Mesothelial cell of epicardium (in vitro differentiated cells): ENCODE measurements at places on chromosomes 7 and 10.

GRCh38 chr7:128056901-128057300 lies 25.7 kb upstream of the LRRC4 start:
- no peak for DNase-seq

DNA sequence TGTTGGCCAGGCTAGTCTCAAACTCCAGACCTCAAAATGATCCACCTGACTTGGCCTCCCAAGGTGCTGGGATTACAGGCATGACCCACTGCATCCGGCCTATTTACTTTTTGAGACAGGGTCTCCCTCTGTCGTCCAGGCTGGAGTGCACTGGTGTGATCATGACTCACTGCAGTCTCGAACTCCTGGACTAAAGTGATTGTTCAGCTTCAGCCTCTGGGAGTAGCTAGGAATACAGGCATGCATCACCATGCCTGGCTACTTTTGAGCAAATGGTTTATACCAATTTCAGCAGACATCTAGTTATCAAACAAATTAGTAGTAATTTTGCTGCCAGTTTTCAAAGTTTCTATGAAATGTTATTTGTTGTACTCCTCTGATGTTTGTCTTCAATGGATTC lies 2.2 kb upstream of the WAC start:
- DNase-seq = no peak

DNA sequence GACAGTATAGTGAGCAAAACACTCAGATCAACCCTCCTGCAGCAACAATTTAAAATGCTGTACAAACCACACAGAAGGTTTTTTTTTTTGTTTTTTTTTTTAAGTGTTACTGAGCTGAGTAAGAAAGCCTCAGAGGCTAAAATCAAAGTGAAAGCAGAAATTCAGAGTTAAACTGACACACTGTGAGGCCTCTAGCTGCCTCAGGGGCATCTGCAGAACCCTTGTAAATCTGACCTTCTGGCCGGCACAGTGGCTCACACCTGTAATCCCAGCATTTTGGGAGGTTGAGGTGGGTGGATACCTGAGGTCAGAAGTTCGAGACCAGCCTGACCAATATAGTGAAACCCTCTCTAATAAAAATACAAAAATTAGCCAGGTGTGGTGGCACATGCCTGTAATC lies 7.4 kb upstream of the GNA12 start:
- no peak for DNase-seq

- DNase-seq = no peak
Observed at GRCh38 chr10:122475591-122476332, 14.4 kb downstream of the HTRA1 start.

- DNase-seq = no peak
Observed at GRCh38 chr7:120856198-120856597, 1.7 kb downstream of the TSPAN12 start.

DNA sequence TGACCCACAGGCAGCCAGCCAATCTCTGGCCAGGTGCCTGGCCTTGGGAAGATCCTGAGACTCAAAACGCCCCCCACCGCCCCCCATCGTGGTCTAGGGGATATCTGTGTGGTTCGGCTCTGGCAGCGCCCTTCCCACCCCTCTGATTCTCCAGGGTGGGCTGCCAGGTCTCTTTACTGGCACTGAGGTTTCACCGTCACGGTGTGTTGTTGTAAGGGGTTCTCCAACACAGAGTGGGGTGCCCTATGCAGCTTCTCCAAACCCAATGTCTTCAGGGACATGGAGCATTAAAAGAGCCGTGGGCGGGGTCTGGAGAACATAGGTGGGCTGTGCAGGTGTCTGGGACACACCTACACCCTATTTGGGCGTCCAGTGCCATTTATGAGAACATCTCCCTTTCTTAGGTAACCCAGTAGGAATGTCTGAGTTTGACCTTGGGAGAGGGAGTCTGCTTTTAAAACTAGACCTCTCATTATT lies 1.5 kb downstream of the MAFK start:
- DNase-seq = no peak

- DNase-seq = no peak
Observed at GRCh38 chr7:150412518-150413488, 33.7 kb downstream of the ZNF775 start.

GRCh38 chr10:76723844-76724243 lies 913.8 kb downstream of the KCNMA1 start:
- DNase-seq = no peak

DNA sequence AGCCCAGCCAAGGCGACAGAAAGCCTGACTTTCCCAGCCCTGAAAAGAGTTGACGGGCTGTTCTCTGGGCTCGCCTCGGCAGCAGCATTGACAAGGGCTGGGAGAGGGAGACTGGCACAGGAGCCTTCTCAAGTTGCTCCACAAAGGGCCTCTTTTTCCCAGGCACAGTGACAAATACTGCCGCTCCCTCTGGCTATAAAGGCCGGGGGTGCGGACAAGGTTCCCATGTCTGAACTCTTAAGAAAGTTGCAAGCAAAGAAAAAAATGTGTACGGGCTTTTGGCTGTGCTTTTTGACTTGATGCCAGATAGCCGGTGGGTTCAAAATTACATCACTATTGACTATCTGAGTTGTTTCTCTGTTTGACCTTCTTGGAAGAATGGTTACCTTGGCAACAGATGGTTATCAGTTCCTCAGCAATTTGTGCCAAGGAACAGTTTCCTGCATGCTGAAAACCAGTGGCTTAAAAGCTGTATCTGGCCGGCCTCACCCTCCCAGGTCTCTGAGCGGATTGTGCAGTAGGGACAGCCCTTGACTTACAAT lies 115.9 kb upstream of the EEPD1 start:
- peak; percentile 35 for DNase-seq

DNA sequence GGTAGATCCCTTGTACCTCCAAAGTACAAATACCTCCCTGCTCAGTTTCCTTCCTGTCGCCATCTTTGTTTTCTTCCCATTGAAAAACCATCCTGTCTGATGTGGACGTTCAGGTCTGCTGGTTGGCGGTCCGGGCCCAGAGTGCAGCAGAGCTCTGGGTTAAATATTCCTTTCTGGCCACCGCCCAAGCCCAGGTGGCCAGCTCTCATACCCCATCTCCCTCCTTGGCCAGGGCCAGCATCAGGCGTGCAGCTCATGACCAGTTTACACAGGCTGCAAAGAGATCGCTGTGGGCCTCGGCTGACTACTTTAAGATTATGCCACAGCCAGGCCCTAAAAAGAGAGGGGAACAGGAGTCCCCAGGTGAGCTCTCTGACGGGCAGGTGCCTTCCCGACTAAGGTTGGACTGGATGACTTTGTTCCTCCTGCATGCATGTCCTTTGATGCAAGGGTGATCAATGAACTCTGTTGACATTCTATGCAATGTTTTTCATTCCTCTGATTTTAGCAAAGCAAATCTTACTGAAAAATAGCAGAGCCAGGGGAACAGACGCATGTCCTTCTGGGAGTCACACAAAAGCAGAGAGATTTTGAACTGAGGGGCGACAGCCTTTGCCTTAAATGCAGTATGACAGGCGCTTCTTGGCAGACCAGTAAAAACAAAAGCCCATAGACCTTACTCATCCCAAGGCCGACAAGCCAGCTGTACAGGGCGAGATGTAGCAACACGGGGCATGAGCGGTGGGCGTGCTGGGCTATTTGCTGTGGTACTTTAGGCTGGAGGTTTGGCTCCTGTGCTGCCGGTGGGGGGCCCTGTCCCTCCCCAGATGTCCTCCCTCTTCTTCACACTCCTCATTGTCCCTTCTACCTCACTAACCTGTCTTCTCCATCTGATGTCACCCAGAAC lies 33.3 kb upstream of the SH2B2 start:
- no peak for DNase-seq

GRCh38 chr10:21293518-21294356 lies 231.7 kb downstream of the SKIDA1 start:
- DNase-seq = no peak

- DNase-seq = no peak
Observed at GRCh38 chr10:42754155-42755027, 28.2 kb upstream of the BMS1 start.

GRCh38 chr10:102240467-102241031 lies 763 bp downstream of the PITX3 start:
- DNase-seq = no peak

DNA sequence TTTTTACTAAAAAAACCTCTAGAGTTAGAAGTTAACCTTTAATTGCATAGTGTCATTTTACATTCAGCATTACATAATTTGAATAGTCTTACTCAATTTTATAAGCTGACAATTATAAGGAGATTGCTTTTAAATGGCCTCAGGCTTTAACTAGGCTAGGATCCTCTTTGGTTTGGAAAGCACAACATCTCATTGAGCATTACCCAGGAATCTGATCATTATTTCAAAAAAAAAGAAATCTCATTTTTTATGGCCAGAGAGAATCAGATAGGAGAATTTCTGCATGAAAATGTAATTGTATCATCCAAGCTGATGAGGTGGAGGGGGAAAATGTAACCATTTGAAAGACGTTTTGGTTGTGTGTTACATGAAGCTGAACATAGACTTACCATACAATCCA lies 324.9 kb upstream of the POT1 start:
- DNase-seq = no peak

GRCh38 chr7:6430271-6430940 lies 17.3 kb downstream of the DAGLB start:
- no peak for DNase-seq

DNA sequence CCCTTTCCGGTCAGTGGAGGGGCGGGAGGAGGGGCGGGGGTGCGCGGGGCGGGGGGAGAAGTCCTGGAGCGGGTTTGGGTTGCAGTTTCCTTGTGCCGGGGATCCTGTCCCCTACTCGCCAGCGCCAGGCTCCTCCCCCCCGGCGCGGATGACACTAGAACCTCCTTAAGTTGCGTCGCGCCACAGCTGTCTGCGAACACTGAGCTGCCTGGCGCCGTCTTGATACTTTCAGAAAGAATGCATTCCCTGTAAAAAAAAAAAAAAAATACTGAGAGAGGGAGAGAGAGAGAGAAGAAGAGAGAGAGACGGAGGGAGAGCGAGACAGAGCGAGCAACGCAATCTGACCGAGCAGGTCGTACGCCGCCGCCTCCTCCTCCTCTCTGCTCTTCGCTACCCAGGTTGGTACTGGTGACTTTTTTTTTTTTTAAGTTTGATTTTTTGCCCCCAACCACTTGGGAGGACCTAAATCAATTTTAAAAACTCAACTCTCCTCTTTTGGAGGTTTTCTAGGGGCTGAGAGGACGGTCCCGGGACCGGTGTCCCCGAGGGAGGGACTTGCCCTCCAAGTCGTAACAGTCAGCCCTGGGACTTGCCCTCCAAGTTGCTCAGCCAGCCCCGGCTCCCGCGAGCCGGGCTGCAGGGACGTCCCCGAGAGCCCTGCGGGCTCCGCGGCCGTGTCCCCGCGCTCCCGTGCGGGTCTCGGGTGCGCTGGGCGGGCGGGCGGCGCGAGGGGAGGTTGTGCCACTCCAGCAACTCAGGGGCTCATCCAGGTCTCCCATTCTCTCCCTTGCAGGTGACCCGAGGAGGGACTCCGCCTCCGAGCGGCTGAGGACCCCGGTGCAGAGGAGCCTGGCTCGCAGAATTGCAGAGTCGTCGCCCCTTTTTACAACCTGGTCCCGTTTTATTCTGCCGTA lies at the start of gene GATA3:
Gene GATA3 (plus strand): TSS at position 195 of the 914 bp plus-strand sequence. CDS start 968 bp downstream, outside the sequence.
- peak; percentile 74 for DNase-seq

- DNase-seq = no peak
Observed at GRCh38 chr10:95321554-95322301, 30.9 kb upstream of the PDLIM1 start.

DNA sequence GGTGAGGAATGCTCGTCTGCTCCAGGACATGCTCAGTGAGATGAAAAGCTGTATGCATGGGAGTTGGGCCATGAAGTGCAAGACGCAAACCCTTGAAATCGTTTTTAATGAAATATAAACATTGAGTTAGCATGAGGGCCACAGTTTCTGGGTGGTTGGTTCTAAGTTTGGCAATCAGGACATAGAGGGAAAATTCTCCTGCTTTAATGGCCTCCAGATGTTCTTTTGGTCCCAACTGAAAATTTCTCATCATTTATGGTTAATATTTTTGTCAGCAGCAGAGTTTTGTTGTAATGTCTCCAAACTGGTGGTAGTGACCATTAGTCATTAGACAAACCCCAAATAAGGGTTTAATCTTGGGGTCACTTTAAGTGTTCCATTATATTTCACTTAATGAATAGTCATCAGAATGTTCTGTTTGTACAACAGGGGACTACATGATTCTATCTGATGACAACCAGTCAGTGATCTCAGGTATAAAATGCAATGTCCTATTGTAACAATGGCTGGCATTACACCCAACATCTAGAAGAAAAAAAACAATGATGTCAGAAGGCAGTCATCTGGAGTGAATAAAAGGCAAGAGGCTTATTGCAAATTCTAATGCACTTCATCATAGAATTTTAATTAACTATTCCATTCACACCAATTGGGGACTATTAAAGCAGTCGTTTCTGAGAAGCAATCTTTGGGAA lies 197.4 kb downstream of the JCAD start:
- no peak for DNase-seq

DNA sequence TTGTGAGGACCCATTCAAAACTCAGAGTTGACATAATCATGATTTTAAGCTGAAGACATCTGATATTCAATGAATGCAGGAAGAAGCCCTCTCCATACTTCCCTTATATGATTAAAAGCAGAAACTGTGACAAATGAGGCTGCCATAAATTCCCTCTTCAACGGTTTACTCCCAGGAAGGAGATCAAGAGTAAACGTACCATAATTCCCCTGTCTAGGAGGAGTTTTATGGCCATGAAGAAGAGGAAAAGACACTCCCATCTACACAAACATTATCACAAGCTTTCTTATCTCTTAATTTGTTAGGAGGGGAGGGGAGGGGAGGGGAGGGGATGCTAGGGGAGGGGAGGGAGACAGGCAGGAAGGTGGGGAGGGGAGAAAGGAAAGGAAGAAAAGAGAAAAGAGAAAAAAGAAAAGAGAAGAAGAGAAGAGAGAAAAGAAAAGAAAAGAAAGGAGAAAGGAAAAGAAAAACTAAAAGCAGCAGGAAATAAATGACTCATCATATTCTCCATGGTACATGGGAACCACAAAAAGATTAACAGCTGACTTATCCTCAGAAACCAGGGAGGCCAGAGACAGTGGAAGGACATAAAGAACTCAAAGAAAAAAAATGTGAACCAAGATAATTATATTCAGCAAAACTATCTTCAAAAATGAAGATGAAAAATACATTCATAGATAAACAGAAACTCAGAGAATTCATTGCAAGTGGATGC lies 121.6 kb downstream of the ALOX5 start:
- DNase-seq = no peak

DNA sequence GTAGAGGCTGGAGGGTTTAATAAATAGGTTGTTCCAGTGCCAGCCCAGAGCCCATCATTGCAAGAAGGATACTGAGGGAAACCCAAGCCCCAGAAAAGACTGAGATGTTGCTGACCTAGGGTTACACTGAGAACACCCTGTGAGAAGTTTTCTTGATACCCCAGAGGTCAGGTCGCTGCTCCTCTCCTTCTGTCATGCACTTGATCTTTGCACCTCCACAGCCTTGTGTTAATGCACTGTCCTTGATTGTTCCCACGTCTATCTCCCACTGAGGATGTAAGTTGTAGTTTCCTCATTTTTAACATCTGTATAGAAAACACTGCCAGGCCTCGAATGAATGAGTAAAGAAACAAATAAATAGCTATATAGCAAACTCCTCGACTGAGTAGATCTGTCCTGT lies 195.3 kb upstream of the AHR start:
- DNase-seq = no peak

GRCh38 chr10:13998163-13998835 lies 332.4 kb downstream of the FRMD4A start:
- no peak for DNase-seq

- DNase-seq = no peak
Observed at GRCh38 chr10:34292194-34292565, 522.9 kb downstream of the PARD3 start.
